ENCODE measurements at places on chromosomes 6 and 20.

DNA sequence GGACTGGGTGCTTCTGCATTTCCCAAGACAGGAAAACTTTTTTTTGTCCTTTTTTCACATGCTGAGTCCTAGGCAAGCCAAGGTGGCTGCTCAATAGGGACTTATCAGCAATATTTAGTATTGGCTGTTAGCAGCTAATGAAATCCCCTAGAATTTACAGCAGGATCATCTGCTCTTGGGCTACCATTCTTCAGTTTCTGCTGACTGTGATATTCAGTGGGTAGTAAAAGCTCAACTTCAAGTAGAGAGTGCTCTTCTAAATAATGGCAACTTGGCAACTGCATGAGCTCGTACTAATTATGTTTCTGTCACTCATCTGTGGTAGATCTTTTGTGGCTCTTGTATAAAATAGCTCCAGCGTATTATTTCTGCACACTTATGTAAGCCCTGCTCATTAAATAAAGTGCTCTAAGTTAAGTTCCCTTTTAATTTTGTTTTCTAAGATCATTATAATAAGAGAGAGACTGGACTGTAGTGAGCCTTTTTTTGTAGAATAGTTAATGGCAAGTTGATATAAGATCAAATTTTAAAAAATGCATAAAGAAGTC is 110.3 kb downstream of the SLC35F1 start:
- DNase-seq, result no peak

GRCh38 chr20:25346349-25346748 is 44.3 kb downstream of the ABHD12 start:
- DNase-seq, result no peak

GRCh38 chr20:47875297-47876025 is 90.2 kb upstream of the SULF2 start:
- DNase-seq, result no peak

DNA sequence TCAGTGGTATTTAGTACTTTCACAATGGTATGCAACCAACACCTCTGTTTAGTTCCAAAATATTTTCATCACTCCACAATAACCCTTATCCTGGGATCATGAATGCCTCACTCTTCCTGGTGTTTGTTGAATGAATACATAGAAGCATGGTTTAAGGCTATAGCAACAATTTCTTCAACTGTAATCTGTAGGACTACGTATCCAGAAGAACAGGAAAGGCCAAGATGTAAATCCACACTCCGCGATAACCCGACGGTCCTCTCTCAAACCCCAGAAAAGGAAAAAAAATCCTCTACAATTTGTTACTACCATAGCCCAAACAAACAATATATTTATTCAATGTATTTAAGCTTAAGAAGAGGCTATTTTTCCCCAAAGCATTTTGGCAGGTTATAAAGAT is 141.4 kb upstream of the SALL4 start:
- DNase-seq, result no peak

- DNase-seq, result no peak
These were observed 26.2 kb upstream of the RHAG start for GRCh38 chr6:49662892-49663261.

DNA sequence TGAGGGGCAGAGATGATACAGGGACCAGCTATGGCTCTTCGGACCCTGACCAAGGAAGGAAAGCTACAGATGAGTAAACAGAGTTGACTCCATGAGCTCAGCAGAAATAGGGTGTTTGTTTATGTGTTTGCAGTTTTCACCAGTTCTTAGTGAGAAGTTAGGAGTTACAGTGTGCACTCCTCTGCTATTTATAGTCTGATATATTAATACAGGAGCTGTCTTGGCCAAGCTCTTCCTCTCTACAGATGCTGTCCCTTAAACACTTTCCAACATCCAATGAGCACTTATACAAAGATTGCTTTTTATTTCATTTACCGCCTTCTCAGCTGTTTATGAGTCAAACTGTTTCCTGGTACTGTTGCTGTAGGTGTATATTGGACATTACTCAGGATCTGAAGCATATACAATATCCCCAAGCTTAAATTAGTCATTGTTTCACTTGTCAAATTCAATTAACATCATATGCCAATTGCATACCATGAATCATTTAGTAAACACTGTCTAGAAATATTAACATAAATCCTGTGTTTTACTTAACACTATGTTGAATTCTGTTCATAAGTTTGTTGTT is 618.0 kb downstream of the PRKN start:
- no peak for DNase-seq

- no peak for DNase-seq
These were observed 24.0 kb downstream of the STK35 start for GRCh38 chr20:2125474-2126112.

DNA sequence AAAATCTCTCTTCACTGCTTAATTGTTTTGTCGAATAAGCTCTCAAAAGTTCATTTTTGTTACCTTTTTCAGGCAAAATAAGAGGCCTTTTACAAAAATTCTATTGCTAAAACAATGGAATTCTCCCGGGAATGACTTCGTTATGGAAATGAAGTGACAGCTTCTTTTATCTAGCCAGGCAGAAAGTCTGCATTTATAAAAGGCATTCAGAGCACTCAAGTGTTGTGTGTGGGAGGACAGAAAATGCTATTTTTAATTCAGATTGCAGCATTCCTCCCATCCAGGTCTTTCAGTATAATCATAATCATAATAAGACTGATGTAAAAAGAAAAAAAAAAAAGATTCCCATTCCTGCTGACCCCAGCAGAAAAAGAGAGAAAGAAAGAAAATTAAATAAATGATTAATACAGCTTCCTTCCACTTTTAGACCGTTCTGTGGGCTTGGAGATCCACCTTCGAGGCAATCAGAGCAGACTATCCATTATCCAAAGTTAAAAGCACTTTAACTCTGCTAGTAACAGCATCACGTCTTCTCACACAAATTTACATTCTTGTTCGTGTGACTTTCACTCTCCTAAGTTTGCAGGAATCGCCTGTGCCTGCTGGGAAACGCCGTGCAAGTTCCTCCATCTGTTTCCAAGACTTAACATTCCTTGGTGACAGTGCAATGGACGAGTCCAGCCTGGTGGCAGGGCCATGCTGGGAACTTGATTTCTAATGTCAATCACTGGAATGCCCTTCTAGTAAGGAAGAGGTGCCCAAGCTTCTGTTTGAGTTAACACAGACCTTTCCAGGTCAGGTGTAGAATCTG is 258.8 kb downstream of the GMPR start:
- DNase-seq, result no peak

- DNase-seq, result no peak
These were observed 175.1 kb upstream of the PMEPA1 start for GRCh38 chr20:57884956-57885355.

DNA sequence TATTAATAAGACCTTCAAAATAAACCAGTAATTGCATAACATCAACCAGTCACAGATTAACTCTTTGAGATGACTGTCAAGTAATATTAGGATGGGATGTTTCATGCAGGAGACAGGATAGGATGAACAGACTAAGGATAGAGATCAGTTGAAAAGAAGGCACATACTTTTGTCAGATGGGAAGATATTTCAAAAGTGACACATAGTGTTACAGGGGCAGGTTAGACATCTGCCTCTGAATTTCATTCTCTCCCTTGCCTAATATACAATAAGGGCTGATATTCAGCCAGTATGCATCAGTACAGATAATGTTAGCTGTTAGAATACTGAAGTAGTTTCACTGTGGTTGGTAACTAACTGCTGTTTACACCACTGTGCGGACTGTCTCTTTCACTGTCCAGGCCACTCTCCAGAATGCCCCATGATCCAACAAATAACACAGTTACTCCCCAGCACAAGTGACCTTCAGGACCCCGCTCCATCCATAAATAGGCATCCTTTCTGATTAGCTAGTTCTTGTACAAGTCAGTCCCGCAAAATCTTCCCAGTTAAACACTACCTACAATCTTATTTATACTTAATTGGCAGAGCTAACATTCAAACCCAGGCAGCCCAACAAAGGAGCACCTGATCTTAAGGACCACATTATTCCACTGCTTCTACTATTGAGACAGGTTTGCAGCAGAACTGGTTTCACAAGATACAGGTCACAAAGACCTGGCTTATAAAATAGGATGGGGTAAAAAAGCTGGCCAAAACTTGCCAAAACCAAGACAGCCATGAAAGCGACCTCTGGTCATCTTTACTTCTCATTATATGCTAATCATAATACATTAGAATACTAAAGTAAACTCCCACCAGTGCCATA is 21.9 kb upstream of the PLN start:
- DNase-seq, result no peak

GRCh38 chr20:61223121-61223520 is 28.9 kb upstream of the CDH4 start:
- no peak for DNase-seq

- DNase-seq, result no peak
These were observed 28.5 kb downstream of the REPS1 start for GRCh38 chr6:138959521-138959920.

- no peak for DNase-seq
These were observed 103.2 kb upstream of the SUPT3H start for GRCh38 chr6:45480752-45481415.

GRCh38 chr6:20571261-20571660 is 37.0 kb downstream of the CDKAL1 start:
- DNase-seq, result no peak

- DNase-seq, result no peak
These were observed 520 bp downstream of the SLC24A3 start for GRCh38 chr20:19212821-19213502.

- peak; percentile 29 for DNase-seq
These were observed 18.0 kb upstream of the CSNK2A1 start for GRCh38 chr20:561437-562231.

DNA sequence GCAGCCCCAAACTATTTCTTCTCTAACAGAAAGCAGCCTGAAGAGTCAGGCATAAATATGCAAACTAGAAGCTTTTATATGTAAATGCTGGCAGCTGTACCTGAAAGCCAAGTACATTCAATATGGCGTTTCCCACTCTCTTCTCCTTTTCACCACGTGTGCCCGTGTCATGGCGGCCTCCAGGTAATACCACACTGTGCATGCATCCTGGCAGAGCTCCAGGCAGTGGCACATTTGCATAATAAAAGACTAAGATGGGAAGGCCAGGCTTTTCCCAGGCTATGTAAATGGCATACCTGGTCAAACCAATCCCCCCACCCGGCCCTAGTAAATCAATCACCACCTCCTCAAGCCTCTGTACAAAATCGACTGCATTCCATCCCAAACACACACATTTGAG is 120.6 kb downstream of the MMUT start:
- DNase-seq, result no peak

- DNase-seq, result no peak
These were observed 111.7 kb downstream of the TRERF1 start for GRCh38 chr6:42339991-42340401.

- no peak for DNase-seq
These were observed 144.3 kb upstream of the SALL4 start for GRCh38 chr20:51946586-51946985.

- no peak for DNase-seq
These were observed 58.6 kb upstream of the MRPS10 start for GRCh38 chr6:42276034-42276890.

- no peak for DNase-seq
These were observed 91.7 kb downstream of the SLC2A10 start for GRCh38 chr20:46801003-46801702.

- DNase-seq, result no peak
These were observed 5.8 kb downstream of the GABBR1 start for GRCh38 chr6:29626948-29627754.

- DNase-seq, result no peak
These were observed 75.2 kb downstream of the GFOD1 start for GRCh38 chr6:13412211-13412610.

DNA sequence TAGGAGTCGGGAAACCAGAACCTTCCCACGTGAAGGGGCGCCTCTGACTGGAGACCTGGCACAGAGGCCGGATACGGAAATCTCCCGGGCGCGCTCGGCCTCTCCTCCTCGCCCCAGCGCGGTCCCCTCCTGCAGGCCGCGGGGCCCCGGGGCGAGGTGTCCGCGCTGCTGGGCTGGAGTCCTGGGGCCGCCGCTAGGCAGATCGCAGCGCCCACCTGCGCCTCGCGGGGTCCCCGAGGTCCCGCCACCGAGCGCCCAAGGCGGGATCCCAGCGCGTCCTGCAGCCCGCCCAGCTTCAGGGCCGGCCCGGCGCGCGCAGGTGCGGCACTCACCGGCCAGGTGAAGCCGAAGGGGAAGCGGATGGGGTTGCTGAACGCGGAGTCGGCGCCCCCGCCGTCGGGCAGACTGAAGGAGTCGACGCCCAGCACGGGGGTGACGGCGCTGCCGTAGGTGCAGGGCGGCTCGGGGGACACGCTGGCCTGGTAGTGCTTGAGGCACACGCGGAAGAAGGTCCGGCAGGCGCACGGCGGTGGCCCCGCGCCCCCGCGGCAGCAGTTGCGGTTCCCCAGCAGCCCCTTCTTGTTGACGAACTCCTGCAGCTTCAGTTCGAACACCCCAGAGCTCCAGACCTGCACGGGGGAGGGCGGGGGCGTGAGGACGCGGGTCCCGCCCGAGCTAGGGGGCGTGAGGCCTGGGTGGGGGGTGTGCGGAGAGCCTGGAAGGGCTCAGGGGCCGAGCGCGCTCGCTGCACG is 1.5 kb downstream of the DLL1 start:
- DNase-seq, result peak; percentile 33

DNA sequence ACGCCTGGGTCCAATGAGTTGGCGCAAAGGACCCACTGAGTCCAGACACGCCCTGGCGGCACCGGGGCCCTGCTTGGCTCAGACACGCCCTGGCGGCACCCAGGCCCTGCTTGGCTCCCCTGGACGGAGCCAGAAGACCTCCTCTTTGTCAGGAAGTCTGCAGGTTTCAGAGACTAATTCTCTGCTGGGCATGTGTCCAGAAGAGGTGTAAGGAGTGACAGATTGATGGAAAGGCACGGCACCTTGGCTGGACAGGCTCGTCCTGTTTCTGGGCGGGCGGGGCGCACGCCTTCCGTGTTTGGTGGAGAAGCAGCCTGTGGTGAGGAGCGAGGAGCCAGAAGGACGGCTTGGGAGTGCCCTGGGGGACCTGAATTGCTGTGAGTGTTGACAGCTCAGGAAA is 23.1 kb upstream of the DACT2 start:
- DNase-seq, result no peak

- DNase-seq, result no peak
These were observed 50.5 kb upstream of the LRRC1 start for GRCh38 chr6:53744321-53744720.

GRCh38 chr6:128138694-128139093 is 237.8 kb upstream of the THEMIS start:
- DNase-seq, result no peak

GRCh38 chr20:64279826-64280459 is 24.4 kb downstream of the PCMTD2 start:
- DNase-seq, result no peak

GRCh38 chr6:75830959-75831885 is 82.2 kb downstream of the MYO6 start:
- no peak for DNase-seq

DNA sequence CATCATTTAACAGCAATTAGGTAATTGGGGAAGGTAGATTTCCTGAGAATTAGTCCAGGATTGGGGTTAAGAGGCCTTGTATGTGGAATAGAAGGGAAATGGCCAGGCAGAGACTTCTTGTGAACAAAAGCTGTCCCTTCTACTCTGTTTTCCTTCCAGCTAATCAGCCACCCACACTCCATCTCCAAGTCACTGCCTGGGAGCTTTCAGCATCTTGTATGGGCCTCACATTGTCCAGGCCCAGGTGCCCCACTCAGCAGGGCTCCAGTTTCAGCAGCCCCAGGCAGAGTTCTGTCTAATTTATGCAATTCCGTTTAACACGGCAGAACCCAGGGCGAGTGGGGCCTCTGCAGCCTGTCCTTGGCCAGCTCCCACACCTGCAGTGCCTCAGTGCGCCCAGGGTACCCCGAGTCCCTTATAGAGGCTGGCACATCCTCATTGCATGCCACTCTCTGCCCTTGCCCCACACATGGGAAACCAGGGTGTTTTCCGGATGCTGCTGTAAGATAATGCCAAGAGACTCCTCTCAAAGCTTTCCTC is 113.0 kb downstream of the EDN3 start:
- DNase-seq, result no peak

GRCh38 chr20:25497586-25498279 is 87.6 kb downstream of the NINL start:
- no peak for DNase-seq

Data from activated CD8-positive, alpha-beta memory T cell treated with anti-CD3 and anti-CD28 coated beads, Interleukin-2, amount 50 U/mL, for 4 hours (primary cell).